ENCODE measurements at places on chromosomes 6 and 20.

DNA sequence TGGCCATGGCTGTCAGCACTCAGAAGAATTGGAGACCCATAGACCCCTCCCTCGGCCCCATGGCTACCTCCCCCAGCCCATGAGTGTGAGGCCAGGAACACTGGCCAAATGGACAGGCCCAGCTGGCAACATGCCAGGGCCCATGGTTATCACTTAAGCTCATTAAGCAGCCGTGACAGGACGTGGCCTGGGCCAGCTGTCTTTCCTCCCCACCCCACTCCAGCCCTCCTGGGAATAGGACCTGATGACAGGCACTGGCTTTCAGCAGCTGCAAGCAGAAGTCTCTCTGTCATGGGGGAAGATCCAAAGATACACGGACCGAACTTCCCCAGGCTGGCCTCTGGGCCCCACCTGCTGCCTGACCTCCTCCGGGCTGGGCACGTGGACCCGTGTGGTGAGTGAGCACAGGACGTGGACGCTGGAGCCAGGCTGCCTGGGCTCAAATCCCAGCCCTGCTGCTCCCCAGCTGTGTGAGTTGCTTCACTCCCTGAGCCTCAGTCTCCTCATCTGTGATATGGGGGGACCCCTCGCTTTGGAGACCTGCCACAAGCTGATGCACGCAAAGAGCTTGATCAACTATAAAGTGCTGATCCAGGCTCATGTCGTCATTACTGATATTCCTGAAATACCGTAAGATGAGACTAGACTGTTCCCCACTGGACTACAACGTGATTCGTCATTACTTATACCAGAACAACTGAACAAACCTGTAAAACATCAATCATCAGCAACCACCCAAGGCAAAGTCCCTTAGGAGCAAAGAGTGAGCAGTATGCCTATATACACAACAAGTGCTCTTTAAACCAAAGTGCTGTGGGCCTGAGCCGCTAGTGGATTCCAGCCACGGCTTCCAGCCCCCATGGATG lies 22.0 kb upstream of the VSTM2L start:
- DNase-seq: no peak

DNA sequence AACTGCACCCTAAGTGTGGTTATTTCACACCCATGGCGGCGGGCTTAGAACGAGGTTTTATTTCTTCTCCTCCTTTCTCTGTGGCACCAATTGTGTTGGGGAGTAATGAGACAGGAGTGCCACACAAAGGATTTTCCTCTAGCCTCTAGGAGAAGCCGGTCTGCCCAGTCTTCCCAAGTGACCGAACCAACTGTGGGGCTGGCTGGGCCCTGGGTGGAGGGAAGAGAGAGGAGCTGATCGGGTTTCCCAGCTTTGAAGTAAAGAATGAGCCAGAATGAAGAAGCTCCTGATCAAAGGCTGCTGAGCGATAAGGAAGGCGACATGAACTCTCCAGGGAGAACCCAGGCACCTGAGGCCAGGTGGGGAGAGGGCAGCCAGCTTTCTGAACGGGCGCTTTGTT lies 616.0 kb upstream of the BTBD3 start:
- no peak for DNase-seq

DNA sequence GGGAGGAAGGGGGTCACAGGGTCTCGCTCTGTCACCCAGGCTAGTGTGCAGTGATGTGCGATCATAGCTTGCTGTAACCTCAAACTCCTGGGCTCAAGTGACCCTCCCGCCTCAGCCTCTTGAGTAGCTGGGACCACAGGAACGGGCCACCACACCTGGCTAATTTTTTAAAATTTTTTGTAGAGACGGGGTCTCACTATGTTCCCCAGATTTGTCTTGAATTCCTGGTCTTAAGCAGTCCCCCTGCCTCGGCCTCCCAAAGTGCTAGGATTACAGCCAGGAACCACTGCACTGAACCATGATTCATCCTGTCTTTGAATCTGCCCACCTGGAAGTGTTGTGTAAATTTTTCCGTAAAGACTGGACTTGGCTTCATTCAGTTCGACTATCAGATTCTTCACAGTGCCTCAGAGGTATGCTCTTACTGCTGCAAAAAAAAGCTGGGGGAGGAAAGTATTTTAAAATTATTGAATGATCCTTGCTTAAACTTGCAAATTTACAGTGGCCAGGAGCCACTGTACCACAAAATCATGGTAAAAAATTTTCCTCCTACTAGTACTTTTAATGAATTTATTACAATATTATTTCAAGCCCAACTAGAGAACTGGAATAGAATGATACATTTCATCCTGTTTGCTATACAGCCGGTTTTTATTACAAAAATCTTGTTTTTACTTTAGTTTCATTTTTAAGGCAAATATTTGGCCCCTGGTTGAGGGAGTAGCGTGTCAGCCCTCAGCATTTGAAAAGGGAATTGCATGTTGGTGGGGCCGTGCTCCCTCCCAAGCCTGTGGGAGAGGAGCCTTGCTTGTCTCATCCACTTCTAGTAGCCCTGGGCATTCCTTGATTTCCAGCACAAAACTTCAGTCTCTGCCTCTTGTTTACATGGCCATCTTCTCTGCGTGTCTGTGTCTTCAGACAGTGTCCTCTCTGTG lies 202.5 kb upstream of the SGK1 start:
- no peak for DNase-seq

DNA sequence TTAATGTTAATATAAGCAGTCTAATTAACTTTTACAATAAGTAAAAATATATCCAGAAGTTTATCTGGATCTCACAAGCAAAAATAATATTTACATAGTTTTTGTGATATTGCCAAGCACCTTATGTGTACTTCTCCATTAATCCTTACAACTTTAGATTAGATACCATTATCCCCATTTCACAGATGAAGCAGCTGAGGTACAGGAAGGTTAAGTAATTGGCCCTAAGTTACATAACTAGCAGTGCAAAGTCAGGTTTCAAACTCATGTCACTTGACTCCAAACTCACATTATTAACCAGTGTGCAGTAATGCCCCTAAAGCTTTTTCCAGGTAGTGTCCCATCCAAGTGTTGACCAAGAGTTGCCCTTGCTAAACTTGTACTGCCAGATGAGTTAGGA lies 248.6 kb upstream of the STXBP5 start:
- DNase-seq: no peak

DNA sequence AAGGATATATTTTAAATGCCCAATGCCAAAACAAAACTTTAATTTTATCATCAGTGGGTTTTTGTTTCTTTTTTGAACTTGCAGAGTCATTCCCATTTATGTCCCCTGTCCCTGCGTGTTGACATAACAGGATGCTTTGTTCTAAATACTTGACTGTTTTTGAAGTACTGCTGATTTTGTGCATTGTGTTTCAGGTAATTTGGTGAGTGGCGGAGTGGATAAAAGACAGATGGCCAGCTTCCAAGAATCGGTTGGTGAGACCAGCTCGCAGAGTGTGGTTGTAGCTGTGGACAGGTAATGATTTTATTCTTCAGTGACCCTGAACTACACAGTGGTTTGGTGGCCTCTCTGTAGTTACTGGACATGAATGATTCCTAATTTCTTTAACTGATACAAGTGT lies 50.5 kb upstream of the CSE1L start:
- DNase-seq: no peak

GRCh38 chr6:55968926-55969325 lies 93.5 kb upstream of the BMP5 start:
- no peak for DNase-seq

- no peak for DNase-seq
These were observed 63.0 kb downstream of the SLC22A23 start for GRCh38 chr6:3393836-3394202.

DNA sequence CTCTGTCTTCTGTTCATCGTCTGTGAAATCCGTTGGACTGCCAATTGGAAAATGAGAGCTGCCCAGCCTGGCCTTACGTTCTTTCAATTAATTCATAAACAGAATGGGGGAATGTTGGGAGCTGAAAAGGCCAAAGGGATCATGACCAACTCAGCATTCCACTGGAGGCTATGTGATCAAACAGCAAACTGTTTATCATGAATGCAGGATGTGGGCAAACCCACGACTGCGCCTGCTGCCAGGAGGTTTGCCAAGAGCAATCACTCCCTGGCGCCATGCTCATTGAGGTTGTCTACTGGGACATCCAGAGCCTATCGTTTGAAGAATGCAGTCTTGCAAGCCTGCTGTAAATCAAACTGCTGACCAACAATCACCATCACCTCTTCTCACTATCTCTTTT lies 9.3 kb upstream of the FKBP1A start:
- no peak for DNase-seq

DNA sequence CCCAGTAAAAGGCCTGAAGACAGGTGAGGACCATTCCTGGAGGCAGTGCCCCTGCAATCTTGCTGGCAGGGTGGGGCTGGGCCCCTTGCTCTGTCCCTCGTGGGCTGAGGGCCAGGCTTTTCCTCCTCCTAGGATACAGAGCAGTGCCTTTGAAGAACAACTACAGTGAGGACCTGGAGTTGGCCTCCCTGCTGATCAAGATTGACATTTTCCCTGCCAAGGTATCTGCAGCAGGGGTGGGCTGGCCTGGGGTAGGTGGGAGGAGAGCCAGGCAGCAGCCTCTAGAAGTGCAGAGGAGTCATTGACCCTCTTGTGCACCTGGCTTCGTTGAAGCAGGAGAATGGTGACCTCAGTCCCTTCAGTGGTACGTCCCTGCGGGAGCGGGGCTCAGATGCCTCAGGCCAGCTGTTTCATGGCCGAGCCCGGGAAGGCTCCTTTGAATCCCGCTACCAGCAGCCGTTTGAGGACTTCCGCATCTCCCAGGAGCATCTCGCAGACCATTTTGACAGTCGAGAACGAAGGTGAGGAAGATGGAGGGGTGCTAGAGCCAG lies 36.5 kb downstream of the PLCG1 start:
- DNase-seq: no peak

DNA sequence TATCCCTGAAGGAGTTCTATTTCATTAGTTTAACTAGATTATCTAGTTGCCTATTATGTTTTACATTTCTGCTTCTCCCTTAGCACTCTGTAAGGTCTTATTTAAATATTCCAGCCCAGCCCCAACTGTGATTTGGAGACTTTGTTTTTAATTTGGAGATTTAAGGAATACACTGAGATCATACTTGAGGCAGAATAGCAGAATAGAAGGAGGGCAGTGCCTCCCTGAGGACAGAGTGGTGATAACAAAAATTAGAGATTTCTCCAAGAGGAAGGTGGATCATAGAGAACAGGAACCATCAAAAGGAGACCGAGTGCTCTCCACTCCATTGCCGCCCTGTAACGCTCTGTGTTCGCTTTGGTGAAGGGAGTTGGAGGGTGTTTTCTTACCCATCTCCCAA lies 14.8 kb upstream of the CD164 start:
- no peak for DNase-seq

DNA sequence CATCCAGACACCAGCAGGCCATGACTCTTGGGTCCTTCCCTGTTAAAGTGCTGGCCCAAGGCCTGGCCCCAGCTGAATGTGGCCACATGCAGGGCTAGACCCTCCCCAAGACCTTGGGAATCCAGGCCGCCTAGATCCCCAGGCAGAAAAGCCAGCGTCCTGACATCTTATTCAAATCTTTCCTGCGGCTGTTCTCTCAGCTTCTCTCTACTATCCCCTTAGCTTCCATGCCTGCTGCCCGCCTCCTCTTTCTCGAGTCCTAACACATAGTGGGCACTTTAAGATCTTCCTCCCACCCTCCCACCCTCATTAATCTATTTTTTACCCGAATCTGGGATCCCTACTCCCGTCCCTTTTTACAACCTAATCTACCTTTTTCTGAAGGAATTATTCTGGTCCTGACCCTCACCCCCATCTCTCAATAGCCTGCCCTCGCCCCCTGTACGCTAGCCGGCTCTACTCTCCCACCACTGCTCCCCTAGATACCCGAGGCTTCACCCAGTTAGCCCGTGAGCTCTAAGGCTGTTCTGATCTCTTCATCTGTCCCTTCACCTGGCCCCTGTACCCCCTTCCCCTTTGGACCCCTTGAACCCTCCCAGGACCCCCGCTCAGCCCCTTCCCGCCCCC lies at the start of gene CCHCR1:
Gene CCHCR1, minus strand, starts transcription at position 290 of the 627 bp plus-strand sequence. Its CDS starts 202 bp downstream, at position 88.
- DNase-seq: no peak

- no peak for DNase-seq
These were observed 309.3 kb upstream of the SUPT3H start for GRCh38 chr6:45686841-45687569.

DNA sequence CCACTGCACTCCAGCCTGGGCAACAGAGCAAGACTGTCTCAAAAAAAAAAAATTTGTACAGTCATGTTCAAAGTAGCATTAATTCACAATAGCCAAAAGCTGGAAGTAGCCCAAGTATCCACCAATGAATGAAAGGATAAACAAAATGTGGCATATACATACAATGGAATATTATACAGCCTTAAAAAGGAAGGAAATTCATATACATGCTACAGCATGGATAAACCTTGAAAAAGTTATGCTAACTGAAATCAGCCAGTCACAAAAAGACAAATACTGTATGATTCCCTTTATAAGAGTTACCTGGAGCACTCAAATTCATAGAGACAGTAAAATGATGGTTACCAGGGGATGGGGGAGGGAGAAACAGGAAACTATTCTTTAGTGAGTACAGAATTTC lies 15.7 kb downstream of the EEF1A1 start:
- no peak for DNase-seq

DNA sequence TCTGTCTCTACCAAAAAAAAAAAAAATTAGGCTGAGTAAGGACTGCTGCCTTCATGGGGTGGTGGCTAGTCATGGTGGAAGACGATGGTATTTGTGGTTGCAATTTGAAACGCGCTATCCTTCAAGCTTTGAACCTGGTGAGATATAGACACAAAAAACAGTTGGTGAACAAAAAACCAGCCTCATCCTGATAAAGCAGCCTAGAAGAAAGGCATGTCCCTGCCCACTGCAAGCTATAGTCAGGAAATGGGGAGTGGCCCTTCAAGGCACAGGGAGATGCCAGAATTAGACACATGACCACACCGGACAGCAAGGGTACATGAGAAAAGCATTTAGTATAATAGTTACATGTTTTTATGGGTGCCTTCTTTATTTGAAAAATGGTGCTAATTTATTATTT lies 193.6 kb downstream of the NFATC2 start:
- no peak for DNase-seq

- DNase-seq: no peak
These were observed 6.2 kb downstream of the COL9A3 start for GRCh38 chr20:62822788-62823651.

DNA sequence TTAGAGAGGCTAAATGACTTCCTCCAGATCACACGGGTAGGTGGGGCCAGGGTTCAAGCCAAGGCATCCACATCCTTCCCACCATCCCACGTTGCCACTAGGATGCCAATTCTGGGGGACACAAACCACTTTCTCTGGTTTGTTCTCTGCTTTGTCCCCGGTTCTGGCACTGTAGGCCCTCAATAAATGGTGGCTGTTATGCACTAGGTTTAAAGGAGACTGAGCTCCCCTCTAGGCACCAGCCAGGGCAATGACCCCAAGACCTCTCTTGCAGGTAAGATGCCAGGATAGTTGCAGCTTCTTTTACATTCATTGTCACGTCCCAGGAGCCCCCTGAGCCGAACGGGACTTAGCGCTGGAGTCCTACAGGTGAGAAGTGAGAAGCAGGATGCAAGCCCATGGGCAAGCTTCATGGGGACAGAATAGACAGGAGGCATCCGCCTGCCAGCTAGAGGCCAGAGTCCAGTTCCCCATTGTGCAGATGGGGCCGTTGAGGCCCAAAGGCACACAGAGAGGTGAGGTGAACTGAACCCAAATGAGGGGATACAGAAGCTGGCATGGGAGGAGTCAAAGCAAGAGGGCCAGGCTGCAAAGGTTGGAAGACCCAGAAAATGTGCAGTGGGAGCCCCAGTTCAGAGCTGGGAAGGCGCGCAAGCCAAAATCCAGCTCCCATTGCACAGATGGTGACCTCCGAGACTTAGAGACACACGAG lies 677 bp downstream of the PXMP4 start:
- no peak for DNase-seq

GRCh38 chr20:60494476-60494875 lies 536.3 kb downstream of the CDH26 start:
- DNase-seq: no peak

GRCh38 chr6:170076466-170077165 lies 214.3 kb downstream of the DLL1 start:
- DNase-seq: no peak
